Activated CD4-positive, alpha-beta T cell treated with anti-CD3 and anti-CD28 coated beads, Interleukin-2, amount 10 ng/mL, durations not matched to agents 7 days and 5 days (primary cell): ENCODE measurements at places on chromosomes 6 and 20.

- DNase-seq = no peak
Observed at GRCh38 chr20:13412806-13413445, 191.9 kb downstream of the ISM1 start.

DNA sequence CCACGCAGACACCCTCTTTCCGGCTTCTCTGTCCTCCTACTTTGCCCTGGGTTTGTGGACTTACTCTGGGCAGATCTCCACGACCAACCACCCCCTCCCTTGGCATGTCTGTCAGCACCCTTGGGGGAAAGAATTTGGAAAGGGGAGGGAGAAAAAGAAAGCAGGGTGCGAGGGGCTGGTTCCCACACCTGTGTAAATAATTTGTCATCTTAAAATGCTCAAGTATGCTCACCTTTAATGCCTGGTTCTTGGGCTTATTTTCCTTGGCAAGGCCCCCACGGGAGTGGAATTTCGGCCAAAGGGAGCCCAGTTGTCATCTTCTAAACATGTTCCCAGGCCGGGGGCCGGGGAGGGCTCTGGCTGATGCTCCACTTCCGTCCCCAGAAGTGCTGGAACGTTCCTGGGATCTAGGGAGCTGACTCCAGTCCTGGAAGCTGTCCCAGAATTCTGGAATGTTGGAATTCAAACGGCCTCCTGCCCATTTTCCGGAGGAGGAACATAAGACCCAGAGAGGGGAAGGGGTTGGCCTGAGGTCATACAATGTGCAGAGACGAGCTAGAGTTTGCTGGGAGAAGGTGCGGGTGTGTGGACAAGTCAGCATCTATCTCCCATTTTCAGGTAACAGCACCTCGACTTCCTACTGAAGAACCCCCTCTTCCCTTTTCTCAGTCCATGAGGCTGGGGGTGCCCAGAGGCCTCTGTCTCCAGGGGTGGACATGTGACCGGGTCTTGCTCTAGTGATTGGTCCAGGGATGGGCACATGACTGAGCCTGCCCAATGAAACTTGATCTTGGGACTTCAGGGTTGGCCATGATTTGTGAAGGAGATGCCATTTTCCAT, 122.3 kb downstream of the CEBPB start:
- no peak for DNase-seq

GRCh38 chr6:18263418-18264218, 712 bp downstream of the DEK start:
- peak; percentile 19 for DNase-seq

DNA sequence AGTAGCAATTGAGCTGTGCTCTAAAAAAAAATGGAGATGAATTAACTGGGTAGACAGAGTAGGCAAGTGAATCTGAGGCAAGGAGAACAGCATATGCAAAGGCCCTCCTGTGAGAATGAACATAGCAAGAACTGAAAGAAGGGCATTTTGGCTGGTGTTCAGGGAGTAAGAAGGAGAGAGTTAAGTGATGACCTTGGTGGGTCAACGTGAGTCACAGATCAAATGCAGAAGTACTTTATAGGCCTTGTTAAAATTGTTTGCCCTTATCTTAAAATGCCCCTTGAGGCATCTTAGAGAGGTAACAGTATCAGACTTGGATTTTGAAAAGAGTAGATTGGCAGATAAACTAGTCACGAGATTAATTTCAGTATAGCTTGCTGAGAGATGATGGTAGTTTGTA, 24.5 kb downstream of the NDUFAF5 start:
- DNase-seq = no peak

DNA sequence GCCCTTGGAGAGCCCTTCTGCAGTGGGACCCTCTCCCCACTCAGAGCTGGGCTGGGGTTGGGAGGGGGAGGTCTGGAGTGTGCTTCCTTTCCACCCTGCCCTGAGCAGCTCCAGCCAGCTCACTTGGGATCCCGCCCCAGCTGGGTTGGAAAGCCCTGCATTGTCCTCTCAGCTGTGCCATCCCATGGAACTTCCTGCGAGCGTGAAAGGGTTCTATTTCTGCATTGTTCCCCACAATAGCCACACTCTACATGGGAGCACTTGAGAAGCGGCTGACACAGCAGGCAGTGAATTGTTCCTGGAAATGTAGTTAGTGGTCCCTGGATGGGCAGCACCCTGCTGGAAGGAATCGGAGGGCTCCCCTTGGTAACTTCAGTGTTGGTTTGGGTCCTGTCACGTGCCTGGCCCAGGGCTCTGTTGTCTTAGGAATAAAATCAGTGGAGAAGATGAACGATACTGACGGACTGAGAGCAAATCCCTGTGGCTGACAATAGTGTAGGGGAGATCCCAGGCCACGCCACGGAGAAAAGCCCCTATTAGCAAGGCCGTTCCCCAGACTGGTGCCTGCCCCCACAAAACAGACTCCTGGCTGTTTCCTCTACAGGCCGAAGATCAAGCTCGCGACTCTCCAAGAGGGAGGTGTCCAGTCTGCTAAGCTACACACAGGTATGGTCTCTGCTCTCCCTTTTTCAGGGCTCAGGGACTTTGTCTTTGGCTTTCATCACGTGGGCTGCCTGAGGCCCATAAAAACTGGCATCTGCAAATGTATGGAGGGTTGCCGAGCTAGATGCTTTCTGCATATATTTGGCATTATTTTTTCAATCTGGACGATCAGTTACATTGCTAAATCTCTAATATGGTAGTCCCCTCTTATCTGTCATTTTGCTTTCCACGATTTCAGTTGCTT, 18.8 kb downstream of the DNMT3B start:
- DNase-seq = no peak

GRCh38 chr6:36607683-36608386, 13.7 kb downstream of the SRSF3 start:
- no peak for DNase-seq

GRCh38 chr6:125802943-125803377, 12.2 kb downstream of the NCOA7 start:
- DNase-seq = no peak

GRCh38 chr20:57167971-57168701, 98.3 kb downstream of the BMP7 start:
- no peak for DNase-seq

DNA sequence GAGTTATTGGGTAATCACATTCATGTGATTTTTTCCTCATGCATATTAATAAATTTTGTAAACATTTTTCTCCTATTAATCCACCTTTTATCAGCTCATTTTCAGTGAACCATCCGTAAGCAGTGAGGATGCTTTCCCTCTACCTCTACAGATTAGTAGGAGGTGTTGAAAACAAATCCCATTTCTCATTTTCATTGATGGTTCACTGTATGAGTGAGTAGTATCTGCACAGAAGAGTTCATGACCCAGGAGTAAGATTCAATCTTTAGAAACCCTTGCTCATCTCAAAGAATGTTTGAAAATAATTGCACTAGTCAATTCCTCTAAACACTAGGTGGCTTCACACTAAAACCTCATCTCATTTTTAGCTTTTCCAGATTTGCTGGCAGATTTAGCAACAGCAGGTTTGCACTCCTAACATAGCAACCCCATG, 440.0 kb downstream of the HAO1 start:
- no peak for DNase-seq

- DNase-seq = no peak
Observed at GRCh38 chr20:49543071-49543857, 24.7 kb downstream of the PTGIS start.

GRCh38 chr6:15401769-15402250, 155.9 kb downstream of the JARID2 start:
- DNase-seq = no peak

DNA sequence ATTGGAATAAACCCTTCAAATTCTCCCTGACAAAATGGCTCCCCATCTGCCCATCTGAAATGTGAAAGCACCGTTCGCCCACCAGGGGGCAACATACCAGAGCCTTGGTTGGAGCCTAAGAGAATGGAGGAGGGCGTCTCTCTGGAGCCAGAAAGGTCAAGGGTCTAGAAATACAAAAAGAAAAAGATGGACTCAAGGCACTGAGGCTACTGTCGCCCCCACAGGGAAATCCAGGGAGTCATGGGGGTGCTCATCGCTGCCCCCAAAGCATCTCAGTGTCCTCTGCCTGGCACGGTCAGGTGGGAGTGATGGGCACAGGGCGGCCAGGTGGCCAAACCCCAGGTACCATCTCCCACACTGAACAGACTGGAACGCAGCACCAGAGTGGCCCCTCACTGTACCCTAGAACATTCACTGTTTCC, 136.3 kb downstream of the ZMYND8 start:
- peak; percentile 56 for DNase-seq

GRCh38 chr6:32941214-32941768, 463 bp upstream of the HLA-DMB start:
- peak; percentile 60 for DNase-seq

GRCh38 chr20:23519556-23519955, 28.6 kb downstream of the CST8 start:
- no peak for DNase-seq

GRCh38 chr6:160063771-160064413, 57.7 kb upstream of the SLC22A1 start:
- no peak for DNase-seq

DNA sequence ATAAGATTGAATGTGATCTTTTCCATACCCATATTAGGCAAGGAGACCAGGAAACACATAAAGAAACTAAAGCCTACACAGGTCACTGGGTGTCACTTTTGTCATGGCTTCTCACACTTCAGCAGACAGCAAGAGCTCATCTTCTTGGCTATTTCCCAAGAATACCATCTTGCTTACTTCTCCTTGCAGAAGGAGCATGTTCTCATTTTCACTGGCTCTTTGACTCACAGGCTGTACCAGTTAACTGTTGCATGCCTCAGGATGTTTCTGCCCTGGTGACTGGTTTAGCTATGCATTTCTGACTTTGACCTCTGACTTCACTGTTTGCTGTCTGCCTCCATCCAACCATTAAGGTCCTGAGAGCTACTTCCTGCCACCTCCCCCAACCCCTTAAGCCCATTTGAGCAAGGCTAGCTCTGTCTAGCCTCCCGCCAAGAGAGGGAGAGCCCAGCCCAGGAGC, 40.3 kb upstream of the OGFRL1 start:
- DNase-seq = no peak

DNA sequence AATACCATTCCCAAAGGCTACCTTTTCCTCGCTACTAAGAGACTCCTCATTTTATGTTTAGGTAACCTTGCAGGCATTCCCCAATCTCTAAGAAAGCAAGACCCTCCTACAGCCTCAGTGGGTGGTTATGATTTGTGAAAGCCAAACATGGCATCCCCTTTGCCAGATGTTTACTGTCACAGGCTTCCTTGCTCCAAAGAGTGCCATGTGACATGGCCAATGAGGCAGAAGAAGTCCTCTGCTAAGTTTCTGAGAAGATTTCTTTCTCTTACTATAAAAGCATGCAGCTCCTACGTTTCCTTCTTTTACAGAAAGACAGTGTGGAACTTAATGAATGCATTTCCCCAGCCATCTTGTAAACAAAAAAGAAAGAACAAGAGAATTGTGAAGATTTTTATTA, 688.2 kb downstream of the TBC1D32 start:
- DNase-seq = no peak

GRCh38 chr6:63447134-63447533, 125.1 kb upstream of the LOC128125822 start:
- DNase-seq = no peak

- no peak for DNase-seq
Observed at GRCh38 chr6:96611342-96611991, 48.5 kb downstream of the FHL5 start.

DNA sequence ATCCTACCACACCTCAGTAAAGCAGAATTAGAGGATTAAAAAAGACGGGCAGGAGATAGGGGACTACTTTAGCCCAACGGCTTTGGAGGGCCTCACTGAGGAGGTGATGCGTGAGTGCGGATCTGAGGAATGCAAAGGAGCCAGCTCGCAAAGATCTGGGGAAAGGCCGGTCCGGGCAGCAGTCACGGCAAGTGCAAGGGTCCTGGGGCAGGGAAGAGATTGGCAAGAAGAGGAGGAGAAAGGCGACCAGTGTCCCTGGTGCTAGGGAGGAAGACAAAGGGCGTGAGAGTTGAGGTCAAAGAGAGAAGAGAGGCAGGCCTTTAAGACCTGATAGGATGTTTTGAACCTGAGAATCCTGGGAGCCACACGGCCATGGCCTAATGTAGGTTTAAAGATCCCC, 86.8 kb downstream of the KCNB1 start:
- DNase-seq = no peak

DNA sequence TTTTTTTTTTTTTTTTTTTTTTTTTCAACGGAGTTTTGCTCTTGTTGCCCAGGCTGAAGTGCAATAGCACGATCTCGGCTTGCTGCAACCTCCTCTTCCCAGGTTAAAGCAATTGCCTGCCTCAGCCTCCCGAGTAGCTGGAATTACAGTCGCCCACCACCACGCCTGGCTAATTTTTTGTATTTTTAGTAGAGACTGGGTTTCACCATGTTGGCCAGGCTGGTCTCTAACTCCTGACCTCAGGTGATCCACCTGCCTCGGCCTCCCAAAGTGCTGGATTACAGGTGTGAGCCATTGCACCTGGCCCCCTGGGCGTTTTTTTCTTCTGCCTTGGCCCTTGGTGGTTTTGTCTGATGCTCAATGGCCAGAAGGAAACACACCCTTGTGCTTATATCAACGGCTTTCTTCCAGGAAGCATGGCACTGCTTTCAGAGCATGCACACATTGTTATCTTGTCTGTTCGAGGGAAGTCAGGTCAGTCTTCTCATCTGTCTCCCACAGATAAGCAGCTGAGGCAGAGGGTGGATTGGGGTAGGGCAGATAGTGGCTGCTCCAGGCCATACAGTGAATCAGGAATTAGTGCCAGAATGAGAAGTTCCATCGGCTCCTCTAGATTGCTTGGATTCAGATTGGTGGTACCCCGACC, 203.1 kb downstream of the TSHZ2 start:
- DNase-seq = no peak

DNA sequence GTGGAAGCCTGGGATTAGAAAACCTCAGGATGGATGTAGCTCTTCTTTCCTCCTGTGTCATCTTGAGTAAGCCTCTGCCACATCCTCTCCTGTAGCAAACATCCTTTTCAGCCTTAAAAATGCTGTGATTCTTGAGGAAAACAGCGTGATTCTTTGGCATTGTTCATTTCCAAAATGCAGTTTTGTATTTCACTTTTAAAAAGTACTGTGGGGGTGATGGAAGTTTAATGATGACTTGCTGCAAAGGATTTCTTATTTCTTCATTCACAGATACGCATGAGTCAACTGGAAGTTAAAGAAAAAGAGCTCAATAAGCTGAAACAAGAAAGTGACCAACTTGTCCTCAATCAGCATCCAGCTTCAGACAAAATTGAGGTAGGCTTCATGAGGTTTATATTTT, 23.9 kb upstream of the SNRNP48 start:
- no peak for DNase-seq

- no peak for DNase-seq
Observed at GRCh38 chr6:47890326-47890875, 108.6 kb downstream of the OPN5 start.

DNA sequence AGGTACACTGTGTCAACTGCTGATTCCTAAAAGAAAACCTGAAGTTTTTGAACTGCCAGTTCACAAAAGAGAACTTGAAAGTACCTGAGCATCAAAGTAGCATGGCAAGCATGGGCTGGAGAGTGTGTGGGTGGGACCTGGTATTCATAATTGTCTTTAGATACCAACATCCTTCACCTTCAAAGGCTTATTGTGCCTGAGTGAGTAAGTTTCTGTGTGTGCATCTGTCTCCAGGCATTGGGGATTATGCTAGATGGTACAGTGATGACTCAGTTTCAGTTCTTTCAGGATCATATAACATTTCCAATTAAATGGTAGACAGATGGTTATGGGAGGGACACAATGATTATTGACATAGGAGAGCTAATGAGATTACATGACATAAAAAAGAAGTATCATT, 238.5 kb downstream of the ZFAND3 start:
- DNase-seq = no peak

- DNase-seq = no peak
Observed at GRCh38 chr6:157637941-157638662, 184.9 kb upstream of the SNX9 start.

GRCh38 chr6:154458565-154459470, 51.7 kb downstream of the CNKSR3 start:
- no peak for DNase-seq
